Fibroblast of upper back skin (primary cell): ENCODE measurements at places on chromosomes 3 and 15.

DNA sequence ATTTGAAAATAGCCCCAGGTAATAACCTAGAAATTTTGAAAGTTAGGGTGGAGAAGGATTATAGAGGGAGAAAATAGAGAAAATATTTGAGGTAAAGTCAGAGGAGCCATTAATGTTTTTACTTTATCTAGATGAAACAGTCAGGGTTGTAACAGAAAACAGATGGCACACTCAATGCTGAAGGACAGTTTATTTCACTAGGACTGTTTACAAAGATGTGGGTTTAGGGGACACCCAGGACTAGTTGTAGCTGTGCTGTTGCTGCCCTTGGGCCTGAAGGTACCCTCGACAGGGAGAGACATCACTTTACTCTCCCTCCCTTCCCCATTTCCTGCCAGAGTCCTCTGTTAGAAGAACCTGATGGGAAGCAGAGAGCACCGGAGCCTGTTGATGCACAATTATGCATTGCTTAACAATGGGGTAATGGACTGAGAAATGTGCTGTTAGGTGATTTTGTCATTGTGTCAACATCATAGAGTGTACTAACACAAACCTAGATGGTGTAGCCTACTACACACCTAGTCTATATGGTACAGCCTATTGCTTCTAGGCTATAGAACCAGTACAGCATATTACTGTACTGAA, 103.8 kb downstream of the GALK2 start:
- no peak for DNase-seq

DNA sequence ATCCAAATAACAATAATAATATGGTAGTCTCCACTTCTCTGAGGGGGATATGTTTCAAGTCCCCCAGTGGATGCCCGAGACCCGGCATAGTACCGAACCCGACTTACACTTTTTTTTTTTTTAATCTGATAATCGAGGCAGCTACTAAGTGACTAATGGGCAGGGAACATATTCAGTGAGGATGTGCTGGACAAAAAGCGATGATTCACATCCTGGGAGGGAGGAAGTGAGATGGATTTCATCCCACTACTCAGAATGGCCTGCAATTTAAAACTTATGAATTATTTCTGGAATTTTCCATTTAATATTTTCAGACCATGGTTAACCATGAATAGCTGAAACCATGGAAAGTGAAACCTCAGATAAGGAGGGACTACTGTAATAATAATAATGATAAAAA, 49.5 kb upstream of the SELENOK start:
- peak; percentile 61 for DNase-seq

- DNase-seq, result no peak
Measured at GRCh38 chr3:12879191-12879815, 37.9 kb upstream of the RPL32 start.

DNA sequence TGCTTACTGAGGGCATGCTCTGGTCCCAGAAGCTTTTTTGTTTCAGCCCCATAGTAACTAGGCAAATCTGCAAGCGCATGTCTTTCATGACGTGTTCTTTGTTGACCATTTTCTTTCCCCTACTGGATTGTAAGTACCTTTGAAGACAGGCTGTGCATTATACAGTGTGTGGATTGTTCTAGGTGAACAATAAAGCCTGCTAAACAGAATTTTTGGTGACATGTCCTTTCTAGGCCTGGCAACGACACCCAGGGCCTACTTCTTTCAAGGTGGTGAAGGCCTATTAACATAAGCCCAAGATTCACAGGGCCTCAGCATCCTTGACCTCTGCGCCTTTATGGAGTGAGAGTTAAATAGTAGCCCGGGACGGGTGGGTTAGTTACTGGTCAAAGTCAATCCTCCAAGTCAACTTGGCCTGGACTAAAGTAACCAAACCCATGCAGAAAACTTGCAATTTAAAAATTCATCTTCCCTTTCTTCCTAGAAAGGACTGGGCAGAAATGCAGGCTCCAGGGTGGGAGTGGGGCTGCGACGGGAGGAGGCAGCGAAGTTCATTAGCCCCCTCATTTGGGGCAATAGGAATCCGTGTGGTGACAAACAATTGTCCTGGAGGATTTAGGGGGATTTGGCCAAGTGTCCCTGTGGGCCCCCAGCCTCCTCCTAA, 37.6 kb upstream of the TRIM71 start:
- DNase-seq, result no peak
